Endodermal cell (in vitro differentiated cells): ENCODE measurements at places on chromosomes 5 and 9.

DNA sequence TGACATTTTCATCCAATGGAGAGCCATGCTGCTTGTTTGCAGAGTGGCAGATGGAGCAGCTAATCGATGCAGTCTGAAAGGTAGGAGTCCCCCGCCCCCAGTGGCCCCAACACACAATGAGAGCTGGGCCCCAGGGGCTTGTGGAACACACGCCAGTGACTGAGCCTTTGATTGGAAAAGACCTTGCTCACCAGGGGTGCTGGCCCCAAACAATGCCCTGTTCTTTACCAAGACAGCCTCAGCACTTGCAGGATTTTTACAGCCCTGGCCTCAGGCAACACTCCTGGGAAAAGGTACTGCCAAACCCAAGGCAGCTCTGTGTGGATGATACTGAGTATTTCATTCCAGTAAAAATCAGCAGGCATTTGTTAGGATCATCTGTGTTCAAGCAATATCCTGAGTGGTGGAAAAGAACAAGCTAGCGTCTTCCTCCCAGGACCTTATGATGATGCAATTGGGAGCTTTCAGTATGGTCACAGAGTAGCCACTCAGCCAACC, 276.8 kb upstream of the CLINT1 start:
- peak; percentile 93 for DNase-seq

- no peak for DNase-seq
Observed at GRCh38 chr5:137665678-137666460, 70.0 kb downstream of the KLHL3 start.

DNA sequence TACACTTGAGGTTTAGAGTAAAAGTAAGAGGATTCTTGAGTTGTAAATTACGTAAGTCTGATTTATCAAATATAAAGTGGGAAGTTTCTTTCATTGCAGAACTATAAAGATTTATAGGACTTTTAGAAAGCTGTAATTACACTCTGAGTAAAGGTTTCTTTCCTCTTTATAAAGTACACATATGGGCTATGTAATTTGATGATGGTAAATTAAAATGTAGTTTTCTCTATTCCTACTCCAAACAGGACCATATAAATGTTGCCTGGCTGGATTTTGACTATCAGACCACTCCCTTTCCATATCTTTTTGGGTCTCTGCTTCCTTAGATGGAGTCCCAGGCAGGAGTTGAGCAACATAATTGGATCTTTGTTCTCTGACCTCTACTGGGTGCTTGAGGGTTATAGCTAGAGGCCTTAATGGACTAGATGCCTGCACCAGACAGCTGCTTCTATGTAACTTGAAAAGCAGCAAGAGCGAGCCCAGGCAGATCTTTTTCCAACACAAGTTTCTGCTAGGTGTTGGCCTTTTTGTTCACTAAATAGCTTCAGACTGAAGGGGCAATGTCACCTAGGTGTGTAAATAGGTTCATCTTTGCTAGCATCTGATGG, 11.4 kb upstream of the TEX48 start:
- no peak for DNase-seq

DNA sequence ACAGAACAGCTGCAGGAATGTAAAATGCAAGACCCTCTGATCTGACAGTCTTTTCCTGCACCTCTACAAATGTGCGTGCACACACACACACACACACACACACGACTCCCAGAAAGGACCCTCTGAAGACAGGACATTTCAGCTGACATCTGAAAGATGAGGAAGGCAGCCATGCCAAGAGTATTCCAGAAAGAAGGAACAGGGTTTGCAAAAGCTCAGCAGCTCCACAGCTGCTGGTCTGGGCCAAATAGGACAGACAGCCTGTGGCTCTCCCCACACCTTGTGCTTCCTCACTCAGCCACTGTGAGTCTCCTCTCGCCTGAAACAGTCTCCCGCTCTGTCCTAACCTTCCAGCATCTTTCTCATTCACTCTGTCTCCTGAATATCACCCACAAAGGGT, 189.0 kb downstream of the PALM2AKAP2 start:
- DNase-seq = peak; percentile 74

DNA sequence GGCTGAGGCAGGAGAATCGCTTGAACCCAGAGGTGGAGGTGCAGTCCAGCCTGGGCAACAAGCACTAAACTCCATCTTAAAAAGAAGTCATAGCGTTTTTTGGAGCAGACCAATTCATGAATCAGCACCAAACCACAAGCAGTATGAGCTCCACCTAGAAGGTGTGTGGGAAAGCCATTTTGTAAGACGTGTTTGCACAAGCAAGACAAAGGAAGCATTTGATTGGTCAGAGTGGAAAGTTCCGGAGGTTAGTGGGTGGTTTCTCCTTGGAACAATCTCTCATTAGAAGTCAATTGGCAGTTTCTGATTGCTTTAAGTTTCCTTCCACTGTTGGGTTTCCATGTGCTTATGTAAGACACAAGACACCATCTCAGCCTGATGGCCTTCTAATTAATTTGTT, 5.0 kb downstream of the SRD5A1 start:
- no peak for DNase-seq

DNA sequence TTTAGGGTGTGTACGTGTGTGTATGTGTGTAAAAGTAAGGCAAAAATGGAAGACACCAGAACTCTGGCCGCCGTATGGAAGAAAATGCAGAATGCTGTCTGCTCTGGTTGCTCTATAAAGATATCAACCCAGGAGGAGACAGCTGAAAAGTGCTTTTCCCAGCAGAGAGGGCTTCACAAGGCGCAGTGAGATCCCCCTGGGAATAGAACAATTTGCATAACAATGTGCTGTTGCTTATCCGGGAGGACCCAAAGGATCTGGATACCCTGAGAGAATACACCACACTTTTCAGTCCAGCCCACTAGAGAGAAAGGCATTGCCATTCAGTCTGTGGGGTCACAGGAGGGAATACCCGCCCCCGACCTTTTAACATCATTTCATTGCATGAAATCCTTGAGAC, 230.6 kb downstream of the EBF1 start:
- DNase-seq = peak; percentile 61

GRCh38 chr9:106704056-106704615, 158.8 kb upstream of the ZNF462 start:
- no peak for DNase-seq

DNA sequence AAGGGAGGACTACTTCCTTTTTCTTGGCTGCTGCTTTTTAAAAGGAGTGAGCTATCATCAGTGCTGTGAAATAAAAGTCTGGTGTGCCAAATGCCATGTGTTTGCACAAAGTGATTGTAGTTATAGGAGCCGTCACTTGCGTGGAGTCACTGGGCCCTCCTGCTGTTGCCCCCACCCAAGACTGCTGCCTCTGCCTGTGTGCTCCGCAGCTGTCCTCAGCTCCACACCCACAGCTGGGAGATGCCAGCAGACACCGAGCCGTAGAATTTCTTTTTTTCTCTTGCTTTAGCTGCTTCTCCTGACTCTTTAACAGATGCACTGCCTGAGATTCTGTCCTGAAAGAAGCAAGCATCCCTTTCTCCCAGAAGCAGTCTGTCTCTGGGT, 9.8 kb upstream of the GLE1 start:
- DNase-seq = no peak

DNA sequence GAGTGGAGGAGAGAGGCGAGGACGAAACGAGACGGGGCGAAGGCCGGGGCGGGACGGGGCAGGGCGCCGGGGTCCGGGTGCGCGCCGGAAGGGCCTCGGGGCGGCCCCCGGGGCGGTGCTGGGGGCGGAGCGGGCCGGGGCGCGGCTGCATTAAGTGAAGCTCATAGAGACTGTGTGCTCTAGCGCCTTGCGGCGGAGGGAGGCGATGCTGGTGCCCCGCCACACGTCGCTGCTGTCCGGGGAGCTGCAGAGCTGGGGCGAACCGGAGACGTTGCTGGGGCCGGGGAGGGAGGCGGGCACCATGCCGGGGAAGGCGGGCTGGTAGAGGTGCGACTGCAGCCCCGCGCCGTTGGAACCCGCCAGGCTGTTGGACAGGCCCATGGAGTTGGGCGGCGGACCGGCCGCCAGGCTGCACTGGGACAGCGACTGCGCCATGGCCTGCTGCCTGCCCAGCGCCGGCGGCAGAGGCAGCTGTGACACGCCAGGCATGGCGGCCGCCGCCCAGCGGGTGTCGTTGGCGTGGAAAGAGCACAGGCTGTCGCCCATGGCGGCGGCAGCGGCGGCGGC, 8.3 kb downstream of the OTP start:
- peak; percentile 90 for DNase-seq

DNA sequence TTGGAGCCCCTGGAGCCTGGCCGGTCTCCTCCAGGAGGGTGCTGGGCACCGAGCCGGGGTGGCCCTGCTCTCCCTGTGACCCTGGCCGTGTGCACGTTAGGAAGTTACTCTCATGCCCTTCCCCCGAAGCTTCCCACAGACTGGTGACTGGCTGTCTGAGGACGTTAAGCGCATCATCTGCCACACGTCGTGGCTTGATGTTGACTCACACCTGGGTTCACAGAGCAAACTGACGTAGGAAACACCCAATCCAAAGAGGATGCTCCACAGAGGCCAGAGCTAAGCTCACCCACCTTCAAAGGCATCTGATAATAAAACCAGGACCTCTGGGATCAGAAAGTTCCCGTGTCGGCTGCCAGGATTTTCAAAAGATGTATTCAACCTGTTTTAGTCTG, 152.9 kb upstream of the PHYKPL start:
- peak; percentile 54 for DNase-seq

- no peak for DNase-seq
Observed at GRCh38 chr5:130109152-130109551, 204.9 kb downstream of the CHSY3 start.

- no peak for DNase-seq
Observed at GRCh38 chr5:40601198-40601868, 78.4 kb upstream of the PTGER4 start.

DNA sequence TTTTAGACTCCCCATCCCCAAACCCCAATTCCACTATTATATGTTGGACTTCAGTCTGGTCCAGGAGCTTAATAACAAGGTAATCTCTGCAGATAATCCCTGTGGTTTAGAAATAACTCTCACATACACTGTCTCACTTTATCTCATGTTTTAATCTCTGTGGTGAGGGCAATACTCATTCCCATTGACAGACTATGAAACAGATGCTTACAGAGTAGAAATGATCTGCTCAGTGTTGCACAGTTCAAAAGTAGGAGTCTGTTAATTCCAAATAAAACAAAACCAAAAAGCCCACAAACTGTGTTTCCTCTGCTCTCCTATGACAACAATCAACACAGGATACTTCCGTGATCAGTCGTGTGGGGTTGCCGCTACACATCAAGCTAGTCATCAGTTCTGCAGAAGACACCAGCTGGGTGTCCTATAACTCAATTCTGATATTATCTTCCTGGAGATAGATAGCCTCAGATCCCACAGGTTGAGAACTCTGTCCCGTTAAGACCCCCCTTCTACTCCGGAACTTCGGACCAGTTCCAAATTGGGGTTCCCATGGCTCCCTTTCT, 26.3 kb upstream of the FANCC start:
- no peak for DNase-seq

DNA sequence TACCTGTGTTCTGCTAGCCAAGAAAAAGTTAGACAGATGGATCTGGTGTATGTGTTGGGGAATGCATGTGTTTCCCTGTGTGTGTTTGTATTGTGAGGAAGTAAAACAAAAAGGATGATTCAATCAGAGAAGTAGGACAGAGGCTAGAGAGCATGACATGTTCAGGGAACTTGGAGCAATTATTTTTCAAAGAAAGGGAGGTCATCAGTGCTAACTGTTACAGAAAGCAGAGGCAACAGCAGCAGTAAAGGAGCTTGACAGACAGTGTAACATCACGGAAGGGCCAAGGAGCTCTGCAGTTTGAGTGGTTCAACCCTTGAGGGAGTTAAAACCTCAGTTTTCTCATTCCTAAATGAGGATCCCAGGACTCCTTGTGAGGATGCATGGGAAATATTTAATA, 13.2 kb downstream of the SPINK1 start:
- no peak for DNase-seq

- DNase-seq = no peak
Observed at GRCh38 chr5:126413856-126414255, 9.4 kb upstream of the GRAMD2B start.

- no peak for DNase-seq
Observed at GRCh38 chr5:68337235-68337634, 121.7 kb downstream of the PIK3R1 start.

DNA sequence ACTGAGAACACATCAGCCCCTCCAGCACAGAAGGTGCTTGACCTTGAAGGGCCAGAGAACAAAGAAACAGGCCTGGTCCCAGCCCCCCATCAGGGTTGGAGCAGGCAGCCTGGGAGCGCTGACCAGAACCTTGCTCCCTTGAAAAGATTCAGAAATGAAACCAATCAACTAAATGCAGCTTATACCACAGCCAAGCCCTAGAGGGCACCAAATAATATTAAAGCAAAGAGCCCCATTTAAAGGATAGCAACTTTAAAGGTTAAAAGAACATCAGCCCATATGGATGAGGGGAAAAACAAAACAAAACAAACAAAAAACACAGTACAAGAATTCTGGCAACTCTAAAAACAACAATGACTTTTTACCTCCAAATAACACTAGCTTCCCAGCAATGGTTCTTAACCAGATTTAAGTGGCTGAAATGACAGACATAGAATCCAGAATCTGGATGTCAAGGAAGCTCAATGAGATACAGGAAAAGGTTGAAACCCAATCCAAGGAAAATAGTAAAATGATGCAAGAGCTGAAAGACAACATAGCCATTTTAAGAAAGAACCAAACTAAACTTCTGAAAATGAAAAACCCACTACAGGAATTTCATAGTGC, 471.9 kb downstream of the MTRR start:
- DNase-seq = no peak

GRCh38 chr5:82019342-82020138, 47.7 kb downstream of the ATG10 start:
- peak; percentile 69 for DNase-seq

GRCh38 chr9:133711428-133712220, 26.5 kb downstream of the SARDH start:
- DNase-seq = peak; percentile 48

DNA sequence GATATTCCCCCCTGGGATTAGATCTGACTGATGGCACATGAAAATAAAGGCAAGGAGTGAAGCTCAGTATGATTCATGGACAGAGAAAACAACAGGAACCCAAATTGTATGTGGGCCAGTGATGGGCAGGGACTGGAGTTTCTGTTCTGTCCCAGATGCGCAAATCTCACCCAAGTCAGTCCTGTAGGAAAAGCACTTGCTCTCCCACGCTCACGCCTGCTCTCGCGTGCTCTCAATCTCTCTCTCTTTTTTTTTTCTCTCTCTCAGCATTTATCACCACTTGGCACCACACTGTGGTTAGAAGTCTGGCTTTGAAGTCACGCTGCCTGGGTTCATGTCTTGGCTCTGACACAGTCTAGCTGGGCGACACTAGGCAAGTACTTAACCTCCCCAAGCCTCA, 106.5 kb upstream of the LRRTM2 start:
- DNase-seq = peak; percentile 18

- DNase-seq = no peak
Observed at GRCh38 chr5:178143246-178143645, 10.4 kb downstream of the NHP2 start.

DNA sequence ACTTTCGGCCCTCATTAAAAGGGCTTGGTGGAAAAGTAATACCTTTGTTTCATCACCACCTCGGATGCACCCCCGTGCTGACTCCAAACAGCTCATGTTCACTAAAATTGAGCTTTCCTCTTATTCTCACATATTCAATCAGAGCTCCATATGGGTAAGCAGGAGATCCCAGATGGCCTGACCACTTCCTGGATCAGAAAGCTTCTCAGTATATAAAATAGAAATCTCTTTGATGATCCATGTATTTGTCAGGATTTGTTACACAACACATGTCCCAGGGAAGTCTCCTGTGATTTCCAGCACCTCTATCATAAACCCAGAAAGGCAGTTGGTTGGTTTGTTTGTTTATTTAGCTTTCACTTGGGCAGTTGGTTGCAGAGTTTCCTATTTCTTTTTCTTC, 402.0 kb downstream of the MLLT3 start:
- no peak for DNase-seq
